ENCODE measurements at places on chromosomes 5 and 9.

DNA sequence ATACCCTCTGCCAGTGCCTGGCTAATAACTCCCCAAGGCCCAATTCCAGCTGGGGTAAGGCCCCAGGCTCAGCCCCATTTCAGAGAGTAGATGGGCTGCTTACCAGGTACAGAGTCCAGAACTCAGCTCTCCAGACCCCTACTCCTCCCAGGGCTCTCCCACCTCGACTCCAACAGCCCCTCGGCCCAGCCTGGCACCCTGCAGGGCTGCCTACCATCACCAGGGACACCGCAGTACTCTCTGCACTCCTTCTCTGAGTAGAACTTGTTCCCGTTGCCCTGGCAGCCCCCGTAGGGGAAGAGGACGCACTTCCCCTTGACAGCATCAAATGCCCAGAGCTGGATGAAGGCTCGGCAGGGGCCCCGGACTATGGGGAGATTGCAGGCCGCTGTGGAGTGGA lies 17.4 kb downstream of the AMBP start:
- DNase-seq: no peak

GRCh38 chr5:139277171-139277570 lies 16.4 kb upstream of the MATR3 start:
- no peak for DNase-seq

- DNase-seq: peak; percentile 53
Measured at GRCh38 chr9:132412089-132412488, 2.1 kb downstream of the CFAP77 start.

- no peak for DNase-seq
Measured at GRCh38 chr9:600006-600405, 241.5 kb upstream of the DMRT1 start.

DNA sequence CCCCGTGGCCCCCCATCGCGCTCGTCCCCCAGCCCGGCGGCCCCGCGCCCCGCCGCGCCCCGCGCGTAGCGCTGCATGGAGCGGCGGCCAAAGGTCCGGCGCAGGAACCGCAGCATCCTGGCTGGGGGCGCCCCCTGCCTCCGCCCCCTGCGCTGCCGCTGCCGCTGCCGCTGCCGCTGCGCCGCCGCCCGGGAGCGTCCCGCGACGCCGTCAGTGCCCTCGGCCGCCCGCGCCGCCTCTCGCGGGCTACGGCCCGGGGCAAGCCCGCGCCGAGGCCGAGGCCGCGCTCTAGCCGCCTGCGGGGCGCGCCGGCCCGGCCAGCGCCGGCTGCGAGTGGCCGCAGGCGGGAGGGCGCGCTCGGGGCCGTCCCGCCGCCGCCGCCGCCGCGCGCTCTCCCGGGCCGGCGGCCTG lies 523 bp downstream of the EPB41L4B start:
- DNase-seq: peak; percentile 45

DNA sequence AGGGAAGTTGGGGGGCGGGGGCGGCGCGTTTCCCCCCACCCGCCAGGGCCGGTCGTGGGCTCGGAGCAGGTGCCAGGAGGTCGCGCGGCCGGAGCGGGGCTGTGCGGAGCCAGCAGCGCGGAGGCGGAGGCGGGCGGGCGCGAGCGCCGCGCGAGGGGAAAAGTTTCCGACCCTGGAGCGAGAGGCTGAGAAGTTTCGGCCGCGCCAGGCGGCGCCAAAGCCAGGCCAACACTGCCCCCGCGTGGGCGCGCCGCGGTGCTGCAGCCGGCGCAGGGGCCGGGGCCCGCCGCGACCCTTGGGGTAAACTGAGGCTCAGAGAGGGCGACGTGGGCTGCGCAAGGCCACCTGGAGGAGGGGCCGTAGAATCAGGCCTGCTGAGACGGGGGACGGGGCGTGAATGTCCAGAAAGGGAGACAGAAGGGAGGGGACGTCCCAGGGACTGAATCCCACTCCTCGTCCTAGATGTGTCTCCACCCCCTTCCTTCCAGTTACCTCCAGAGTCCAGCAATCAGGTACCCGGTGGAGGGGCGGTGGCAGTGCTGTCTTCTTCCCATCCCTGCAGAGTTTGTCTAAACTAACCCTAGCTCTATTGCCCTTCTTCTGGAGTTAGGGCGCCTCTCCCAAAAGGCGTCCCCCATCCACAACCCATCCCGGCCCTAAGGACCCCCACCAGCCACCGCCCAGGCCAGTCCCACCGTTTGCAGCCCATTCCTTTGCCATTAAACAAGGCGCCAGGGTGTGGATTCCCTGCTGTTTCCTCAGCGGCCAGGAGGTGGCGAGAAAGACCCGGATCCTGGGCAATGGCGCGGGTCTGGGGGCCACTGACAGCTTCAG lies 10.2 kb downstream of the C9orf50 start:
- peak; percentile 79 for DNase-seq

- DNase-seq: peak; percentile 40
Measured at GRCh38 chr5:115126303-115126702, 43.4 kb downstream of the TRIM36 start.

GRCh38 chr9:83355024-83355444 lies 183.2 kb downstream of the FRMD3 start:
- DNase-seq: peak; percentile 38

GRCh38 chr9:133606708-133607025 lies 2.5 kb downstream of the FAM163B start:
- DNase-seq: no peak

DNA sequence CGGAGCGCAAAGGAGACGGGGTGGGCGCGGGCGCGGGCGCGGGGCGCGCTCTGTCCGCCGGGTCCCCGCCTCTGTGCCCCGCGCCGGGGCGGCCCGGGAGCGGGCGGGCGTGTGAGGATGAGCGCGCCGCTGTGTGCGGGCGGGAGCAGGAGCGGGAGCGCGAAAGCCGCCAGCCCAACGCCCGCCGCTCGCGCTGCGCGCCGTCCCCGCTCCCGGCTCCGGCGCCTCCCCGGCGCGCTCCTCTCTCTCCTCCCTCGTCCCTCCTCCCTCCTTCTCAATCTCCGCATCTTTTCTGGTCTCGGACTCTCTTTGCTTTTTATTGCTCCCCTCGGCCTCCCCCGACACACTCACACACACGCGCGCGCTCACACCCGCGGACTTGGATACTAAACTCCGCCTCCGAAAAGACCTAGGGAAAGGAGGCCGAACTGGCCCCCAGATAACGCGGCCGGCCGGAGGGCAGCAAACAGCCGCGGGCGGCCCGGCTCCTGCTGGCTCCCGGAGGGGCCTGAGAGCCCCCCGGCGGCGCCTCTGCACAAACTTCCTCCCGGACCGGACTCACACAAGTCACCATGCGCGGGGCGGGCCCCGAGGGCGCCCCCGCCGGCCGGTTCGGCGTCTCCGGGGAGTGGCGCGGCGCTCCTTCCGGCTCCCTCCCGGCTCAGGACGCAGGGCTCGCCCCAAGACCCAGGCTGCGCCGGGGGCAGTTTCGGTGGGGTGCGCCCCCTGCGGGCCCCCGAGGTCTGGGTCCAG lies at the start of gene FIBCD1:
Gene FIBCD1 (minus strand): TSS at position 596 of the 753 bp plus-strand sequence. CDS start 640 bp downstream, outside the sequence.
- peak; percentile 68 for DNase-seq

- peak; percentile 75 for DNase-seq
Measured at GRCh38 chr9:126722252-126722921, 82.5 kb upstream of the ZBTB43 start.

DNA sequence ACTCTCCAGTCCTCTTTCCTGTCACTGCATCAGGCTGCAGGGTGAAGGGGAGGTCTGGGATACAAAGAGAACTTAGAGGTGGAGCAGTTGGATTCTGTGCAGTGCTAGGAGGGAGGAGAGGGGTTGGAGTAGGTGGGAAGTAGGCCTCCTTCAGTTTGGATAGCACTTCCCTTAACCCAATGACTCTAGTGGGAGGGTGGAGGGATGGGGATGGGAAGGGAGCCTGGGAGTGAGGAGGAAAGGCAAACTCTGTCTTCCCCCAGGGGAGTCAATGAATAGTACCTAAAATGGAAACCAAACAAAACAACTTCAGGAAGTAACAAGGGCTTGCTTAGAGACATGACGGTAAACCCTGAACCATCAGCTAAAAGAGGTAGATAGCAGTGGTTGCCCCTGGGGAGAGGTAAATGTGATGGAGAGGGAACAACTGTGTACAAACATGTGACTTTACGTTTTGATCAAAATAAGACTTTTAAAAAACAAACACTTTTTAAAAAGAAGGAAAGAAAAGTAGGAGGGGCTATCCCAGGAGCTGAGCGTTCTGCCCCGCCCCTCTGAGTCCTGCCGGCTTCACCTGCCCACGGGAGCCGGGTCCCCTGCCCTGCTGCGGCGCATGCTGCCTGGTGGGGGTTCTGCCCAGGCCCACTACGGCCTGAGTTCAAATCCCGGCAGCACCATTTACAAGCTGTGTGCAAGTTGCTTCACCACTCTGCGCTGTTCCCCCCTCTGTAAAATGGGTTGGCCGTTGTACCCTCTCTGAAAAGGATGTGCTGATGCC lies 30.9 kb downstream of the GSN start:
- DNase-seq: no peak

- no peak for DNase-seq
Measured at GRCh38 chr5:76292620-76293322, 110.3 kb upstream of the IQGAP2 start.

DNA sequence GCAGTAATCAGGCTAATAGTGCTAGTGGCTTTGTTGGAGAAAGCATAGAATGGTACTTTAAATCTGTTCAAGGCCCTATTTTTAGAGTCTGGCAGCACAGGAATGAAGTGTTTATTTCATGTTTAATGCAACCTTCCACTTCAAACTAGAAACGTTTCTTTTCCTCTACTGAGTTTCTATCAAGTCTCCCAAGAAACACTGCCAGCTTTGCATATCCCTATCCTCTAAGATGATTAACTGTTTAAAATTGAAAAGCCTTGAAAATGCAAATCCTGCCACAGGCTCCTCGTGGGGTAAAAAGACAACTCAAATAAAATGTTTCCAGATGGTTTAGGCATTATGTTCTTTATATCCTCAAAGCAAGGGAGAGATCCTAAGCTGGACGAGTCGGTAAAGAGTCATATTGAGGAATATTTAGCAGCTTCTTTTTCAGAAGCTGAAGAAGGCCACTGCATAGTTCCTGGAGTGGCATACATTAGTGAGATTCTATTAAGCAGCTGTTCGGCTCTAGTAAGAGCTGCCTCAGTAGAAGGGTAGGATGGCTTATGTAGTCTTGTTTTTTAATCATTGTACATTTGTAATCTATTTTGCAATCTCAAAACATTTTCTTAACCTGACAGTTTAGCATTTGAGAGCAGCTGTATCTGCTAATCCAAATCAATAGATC lies 251.2 kb downstream of the CHSY3 start:
- no peak for DNase-seq

DNA sequence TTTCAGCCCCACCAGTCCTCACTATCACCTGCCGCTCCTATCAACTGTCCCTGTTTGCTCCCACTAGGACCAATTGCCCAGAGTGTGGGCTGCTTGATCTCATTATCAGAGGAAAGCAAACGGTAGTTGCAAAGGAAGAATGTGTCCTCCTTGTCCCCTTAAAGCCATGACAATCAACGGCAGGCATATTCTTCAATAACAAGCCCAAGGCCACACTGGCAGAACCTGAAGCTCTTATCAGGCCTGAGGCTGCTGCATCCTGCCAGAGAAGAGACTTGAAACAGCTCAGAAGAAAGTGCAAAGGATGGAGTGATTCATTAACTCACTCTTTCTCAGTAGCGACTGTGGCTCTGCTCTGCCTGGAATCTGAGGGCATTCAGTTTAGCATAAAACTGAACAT lies 39.2 kb upstream of the MAN2A1 start:
- peak; percentile 7 for DNase-seq

DNA sequence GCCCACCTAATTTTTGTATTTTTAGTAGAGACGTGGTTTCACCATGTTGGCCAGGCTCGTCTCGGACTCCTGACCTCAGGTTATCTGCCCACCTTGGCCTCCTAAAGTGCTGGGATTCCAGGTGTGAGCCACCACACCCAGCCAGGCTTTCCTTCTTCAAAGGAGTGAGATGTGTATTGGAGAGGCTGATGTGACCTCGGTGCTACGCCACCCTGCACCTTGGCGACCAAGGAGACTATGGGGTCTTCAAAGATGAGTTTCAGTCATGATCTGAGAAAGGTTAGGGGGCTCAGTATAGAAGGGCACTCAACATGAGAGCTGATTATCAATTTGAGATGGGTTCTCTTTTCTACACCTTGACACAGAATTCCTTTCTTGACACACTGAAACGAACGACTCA lies 284.2 kb upstream of the WWC1 start:
- DNase-seq: no peak

GRCh38 chr9:129394061-129394885 lies 216.2 kb upstream of the IER5L start:
- no peak for DNase-seq

DNA sequence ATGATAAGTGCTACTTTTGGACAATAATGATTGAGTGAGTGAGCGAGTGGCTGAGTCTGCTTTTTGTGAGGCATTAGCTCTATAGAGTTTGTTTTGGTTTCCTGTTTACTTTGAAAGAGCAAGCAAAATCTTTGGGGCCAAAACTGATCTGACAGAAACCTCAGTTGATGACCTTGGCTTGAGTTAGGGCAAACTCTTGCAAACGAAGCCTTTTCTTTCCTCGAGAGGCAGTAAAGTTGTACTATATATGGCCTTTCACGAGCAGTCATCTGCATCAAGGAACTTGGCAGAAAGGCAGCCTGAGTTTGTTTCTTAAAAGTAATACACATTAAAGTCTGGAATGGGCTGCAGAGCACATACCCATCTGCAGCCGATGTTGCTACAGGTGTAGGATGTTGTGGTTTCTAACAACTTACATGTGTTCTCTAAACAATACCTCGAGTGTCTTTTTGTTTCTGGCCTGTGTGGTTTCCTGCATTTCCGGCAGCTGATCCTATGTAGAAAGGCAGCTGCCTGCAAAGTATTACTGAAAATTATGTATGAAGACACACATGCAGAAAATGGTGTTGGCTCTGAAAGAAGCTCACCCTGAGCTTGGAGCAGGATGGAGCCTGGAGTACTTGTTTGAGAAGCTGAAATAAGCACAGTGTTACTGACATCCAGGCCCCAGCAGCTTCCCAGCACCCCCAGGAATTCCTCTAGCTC lies 60.8 kb downstream of the FOXD1 start:
- DNase-seq: no peak

DNA sequence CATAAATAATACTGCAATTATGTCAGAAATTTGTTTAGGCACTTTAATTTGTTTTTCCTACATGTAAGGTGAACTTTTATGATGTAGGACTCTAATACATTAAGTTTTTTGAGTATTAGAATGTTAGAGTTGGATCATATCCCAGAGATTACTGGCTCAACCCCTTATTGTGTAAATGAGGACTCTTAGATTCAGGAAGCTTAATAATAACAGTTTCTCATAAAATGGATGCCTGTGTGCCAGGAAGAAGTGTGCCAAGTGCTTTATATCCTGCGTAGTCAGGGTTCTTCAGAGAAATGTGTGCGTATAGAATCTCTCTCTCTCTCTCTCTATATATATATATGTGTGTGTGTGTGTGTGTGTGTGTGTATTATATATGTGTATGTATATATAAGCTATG lies 388.5 kb downstream of the CAAP1 start:
- no peak for DNase-seq

GRCh38 chr5:142426129-142427014 lies 101.6 kb upstream of the SPRY4 start:
- DNase-seq: no peak

All from ELR (cell line).